Diencephalon (tissue), 1 donor: ENCODE measurements at places on chromosomes 7 and 10. TPM values are rescaled to one million over a fixed set of nuclear protein-coding genes. Genes with fewer than 3 reads are reported as not detected.

The LDB3 gene
- total RNA-seq, result not detected

The EIF4H gene
- 177 TPM for total RNA-seq

The HMX2 gene
- 0.92 TPM for total RNA-seq

The CFAP70 gene
- total RNA-seq, result 6.0 TPM

The COL13A1 gene
- 1.8 TPM for total RNA-seq

The TRPV5 gene
- 0.23 TPM for total RNA-seq

The NPSR1 gene
- total RNA-seq, result 1.8 TPM

The PNLIPRP2 gene
- total RNA-seq, result not detected

The AKR1D1 gene
- total RNA-seq, result not detected
